ENCODE measurements at places on chromosomes 7 and 10.

DNA sequence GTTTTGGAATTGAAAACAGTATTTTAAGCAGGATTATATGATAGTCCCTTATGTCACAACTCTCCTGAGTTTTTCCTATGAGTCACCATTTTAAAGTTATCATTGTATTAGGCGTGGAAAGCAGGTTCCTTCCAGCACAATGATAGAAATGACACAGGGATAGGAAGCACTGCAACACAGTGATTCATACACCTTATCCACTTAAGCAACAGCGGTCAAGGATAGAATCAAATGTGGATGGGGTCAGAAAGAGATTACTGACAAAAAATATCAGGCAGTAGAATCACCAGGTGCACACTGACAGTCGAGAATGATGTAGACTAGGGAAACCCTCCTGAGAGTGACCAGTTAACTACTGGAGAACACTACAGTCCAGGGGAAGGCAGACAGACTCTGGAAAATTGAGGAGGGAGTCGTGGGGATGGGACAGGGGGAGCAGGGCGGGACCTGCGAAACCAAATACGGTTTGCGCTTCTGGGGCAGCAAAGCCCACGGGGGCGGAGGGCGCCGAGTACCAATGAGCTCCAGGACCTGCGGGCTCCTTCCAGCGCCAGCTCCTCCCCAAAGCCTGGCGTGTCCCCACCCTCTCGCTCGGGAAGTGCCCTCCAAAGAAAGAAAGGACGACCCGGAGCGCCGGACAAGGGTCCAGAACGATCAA, 479 bp downstream of the PNPLA8 start:
- DNase-seq: no peak

DNA sequence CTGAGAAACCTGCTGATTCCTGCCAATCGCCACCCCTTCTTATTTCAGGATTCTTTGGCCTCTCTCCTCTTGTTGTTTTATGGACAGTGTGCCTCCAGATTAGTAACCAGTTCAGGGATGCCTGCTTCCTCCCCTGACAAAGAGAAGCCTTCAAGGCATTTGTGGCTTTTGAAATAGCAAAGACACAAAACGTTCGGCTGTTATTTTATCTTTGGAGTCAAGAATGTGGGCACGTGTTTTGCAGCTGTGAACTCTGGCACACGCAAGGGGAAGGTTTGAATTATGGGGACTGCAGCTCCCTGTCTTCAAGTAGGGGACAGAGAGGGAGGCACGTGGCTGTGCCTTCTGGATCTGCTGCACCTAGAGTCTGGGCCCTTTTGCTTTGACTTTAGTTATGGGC, 157.9 kb upstream of the GRB10 start:
- DNase-seq: no peak

DNA sequence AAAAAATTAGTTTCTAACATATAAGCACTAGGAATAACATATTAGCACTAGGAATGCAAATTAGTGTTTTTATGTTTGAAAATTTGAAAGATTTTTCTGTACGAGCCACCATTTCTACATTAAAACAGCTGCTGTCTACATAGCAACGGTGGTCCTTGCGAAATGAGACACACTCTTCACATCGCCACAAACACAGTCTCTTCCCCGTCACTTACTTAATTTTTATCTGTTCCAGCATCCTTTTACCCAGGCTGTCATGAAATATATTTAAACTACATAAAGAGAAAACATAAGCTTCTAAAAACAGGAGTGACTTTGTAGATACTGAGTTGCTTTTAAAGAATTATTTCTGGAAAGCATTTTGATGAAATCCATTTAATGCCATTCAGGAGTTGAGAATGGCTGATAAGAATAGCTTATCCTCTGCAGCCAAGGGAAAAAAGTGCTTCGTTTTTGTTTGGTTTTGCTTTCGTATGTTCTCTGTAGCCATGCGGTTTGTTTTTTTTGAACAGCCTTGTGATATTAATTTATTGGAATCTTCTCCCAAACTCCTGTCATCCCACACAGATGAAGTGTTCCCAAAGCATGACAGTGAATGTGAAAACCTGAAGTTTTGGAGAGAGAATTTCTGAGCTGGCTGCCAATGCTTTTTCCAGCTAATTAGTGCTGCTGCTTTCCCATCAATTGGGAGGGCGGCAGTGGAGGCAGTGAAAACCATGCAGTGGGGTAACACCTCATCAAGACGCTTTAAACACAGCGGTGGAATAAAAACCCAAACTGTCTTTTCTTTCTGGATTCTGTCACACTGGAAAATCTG, 603.7 kb upstream of the ADARB2 start:
- DNase-seq: no peak

DNA sequence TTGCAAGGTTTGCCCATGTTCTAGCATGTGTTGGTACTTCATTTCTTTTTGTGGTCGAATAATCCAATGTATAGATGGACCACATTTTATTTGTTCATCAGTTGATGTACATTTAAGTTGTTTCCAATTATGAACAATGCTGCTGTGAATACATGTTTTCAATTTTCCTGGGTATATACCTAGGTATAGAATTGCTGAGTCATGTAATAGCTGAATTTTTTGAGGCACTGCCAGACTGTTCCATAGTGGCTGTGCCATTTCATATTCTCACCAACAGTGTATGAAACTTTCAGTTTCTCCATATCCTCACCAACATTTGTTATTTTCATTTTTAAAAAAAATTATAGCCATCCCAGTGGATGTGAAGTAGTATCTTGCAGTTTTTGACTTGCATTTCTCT, 90.5 kb downstream of the EZH2 start:
- no peak for DNase-seq

DNA sequence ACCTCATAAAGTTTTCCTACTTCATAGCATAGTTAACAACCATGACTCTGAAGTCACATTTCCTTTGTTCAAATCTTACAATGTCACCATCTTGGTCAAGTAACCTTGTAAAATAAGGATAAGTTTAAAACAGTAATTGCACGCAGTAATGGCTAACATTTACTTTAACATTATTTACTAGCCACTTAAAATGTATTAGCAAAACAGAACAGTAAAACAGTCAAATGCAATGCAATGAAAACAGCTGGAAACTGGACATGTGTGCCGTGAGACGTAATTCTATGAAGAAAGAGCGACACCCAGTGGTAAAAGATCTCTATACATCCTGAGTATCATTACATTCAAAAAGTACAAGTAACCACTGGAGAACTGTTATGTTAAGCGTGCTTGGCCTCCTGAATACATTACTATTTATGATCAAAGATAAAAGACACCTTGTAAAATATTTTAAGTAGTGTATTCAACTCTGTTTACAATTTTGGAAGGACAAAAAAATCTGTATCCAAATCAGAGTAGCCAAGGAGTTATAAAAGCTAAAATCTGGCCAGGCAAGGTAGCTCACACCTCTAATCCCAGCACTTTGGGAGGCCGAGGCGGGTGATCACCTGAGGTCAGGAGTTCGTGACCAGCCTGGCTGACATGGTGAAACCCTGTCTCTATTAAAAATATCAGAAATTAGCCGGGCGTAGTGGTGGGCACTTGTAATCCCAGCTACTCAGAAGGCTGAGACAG, 27.2 kb downstream of the ATE1 start:
- DNase-seq: no peak

DNA sequence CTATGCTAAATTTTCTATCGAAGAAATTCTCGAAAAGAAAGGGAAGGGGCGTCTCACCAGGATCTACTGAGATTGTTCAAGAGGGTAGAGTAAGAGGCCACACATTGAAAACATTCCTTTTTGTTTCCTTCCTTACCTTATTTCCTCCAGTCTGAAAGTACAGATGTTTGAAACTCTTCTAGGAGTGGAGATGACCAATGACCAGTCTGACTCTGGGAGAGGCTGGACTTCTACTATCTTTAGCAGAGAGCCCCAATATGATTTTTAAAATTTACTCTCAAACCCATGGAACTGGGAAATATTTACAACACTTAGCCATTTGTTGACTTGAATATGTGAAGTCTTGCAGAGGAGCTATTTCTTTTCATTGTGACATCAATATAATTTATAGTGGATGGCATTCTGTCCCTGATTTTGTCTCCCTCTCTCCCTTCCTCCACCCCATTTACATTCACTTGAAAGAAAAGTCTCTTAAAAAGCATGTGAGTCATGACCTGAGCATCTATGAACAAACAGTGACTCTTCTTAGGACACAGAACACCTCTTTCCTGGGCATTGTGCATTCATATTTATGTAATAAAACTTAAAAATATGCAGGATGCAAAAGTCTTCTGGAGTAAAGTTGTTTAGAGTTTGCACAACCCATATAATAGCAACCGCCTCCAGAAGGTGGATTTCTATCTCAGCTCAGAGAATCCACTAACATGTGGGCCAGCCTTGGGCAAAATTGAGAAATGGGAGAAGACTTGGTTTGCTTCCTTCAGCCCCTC, 31.2 kb upstream of the BMPER start:
- no peak for DNase-seq

GRCh38 chr7:43725251-43725650, 4.1 kb downstream of the COA1 start:
- no peak for DNase-seq

DNA sequence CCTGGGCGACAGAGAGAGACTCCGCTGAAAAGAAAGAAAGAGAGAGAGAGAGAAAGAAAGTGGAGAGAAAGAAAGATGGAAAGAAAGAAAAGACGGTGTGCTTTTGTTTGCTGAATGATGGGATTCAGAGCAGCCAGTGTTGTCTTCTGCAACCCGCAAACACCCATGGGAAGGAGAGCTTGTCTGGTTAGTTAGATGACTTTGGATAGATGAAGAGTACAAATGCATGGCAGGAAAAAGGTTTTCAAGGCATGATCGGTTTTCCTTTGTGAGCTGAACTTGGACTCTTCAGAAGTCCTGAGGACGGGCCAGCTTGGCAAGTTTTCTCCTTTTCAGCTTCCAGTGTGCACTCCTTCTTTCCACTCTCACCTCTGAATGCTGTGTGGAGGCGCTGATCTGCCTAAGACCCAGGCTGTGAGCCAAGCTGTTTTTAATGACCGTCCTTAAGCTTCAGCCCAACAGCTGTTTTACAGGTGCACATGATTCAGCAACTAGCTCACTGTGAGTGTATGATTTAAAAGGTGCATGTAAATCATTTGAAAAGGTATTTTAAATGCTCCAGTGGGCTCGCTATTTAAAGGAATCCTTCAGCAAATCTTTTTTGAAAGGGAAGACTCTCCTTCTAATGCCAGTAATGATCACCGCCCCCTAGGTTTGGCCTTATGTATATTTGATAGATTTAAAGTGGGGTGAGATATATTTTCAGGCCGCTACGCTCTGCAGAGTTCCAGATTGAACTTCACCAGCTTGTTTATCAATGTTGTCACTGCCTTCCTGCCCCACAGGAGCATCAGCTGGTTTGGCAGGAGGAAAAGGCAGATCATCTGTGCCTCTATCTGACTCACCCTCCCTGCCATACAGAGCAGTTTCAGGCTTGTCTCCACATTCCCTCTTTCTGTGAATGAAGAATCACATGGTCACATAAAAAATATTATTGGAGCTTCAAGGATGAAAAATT, 115.0 kb downstream of the PLXDC2 start:
- DNase-seq: peak; percentile 42

- DNase-seq: no peak
These were observed 164.7 kb downstream of the CAMK1D start for GRCh38 chr10:12513775-12514673.

DNA sequence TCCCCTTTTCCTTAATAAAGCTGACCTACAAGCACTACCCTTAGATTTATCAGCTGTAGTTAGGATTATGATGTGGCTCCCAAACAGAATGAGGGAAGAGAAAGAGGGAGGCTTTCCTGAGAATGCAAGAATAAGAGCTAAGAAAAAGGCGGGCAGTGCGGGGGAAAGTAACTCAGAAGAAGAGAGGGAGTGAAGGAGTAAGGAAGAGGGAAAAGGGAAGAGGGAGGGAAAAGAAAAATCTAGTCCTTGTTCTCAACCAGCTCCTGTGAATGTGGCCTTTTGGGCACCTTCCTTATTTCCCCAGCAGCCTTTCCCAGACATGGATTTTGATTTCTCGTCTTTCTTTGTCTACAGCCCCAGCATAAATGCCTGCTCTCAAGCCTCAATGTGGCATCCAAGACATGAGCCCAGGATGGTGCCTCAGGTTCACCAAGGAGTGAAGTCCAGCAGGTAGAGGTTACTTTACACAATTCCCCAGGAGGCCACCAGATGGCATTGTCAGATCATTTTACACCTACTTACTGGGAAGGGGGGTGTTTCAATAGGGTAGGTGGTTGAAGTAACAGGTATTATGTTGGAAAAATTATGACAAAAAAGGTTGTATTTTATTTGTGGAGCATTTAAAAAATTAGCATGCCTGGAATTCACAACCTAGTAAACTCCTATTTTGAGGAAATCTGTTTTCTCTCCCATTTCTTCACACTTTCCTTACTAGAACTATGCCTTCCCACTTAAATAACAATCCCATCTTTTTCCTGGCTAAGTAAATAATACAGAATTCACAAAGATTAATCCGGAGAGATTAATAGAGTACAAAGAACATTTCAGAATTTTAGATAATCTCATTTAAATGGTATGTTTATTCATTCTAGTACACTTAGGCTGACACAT, 106.5 kb downstream of the HTR7 start:
- DNase-seq: no peak

DNA sequence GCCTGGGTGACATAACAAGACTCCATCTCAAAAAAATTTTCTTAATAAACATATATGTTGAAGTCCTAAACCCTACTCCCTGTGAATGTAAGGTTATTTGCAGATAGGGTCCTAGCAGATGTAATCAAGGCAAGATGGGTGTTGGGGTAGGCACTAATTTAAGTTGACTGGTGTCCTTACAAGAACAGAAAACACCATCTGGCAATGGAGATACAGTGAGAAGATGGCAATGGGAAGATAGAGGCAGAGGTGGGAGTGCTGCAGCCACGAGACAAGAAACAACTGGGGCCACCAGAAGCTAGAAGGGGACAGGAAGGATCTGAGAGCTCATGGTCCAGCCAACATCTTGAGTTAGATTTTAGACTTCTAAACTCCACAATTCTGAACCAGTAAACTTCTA, 606.4 kb downstream of the CNTNAP2 start:
- DNase-seq: no peak

DNA sequence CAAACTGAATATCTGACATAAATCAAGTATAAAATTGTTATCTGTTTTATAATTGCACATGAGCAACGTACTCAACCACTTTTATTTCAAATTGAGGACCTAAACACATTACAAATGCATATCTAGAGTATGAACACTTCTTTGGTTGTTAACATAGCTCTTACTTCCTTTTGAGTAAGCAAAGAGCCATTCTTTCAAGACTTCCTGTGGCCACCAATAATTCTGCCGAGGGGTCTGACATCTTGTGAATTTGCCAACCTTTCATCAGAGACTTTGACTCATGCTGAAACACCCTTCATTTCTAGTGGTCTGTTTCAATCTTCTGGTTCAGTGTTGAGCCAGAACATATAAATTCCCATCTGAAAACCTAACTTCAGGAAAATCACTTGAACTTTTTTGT, 59.4 kb downstream of the CDK14 start:
- DNase-seq: no peak

Data from ovary (tissue), 10 donors.